ENCODE measurements at places on chromosomes 3 and 15. TPM values are rescaled to one million over a fixed set of nuclear protein-coding genes. Genes with fewer than 3 reads are reported as not detected.
A peak's percentile ranks its signal among the peaks of the same experiment; 100 is the strongest.

Gene ARPIN
- 6.2 TPM for polyA plus RNA-seq

Gene CHL1
- 0.14 TPM for polyA plus RNA-seq

Gene FBXW12
- polyA plus RNA-seq = not detected

Gene MKRN3
- polyA plus RNA-seq = not detected

Gene GREM1
- polyA plus RNA-seq = 0.02 TPM

Gene PPP1R14D
- polyA plus RNA-seq = not detected

Gene FMN1
- polyA plus RNA-seq = 0.40 TPM

Gene ZPLD1
- polyA plus RNA-seq = 2.1 TPM

Gene NEK11
- 6.8 TPM for polyA plus RNA-seq

- H3K36me3 ChIP-seq = no peaks in the 10 kb centered on the region
- no peak overlapping the region for H3K4me3 ChIP-seq
- H3K4me1 ChIP-seq = no peaks in the 10 kb centered on the region
- DNase-seq = no peak
- H3K27ac ChIP-seq = no peak overlapping the region
Measured at GRCh38 chr3:111650378-111651275, 55.5 kb upstream of the ZBED2 start.

DNA sequence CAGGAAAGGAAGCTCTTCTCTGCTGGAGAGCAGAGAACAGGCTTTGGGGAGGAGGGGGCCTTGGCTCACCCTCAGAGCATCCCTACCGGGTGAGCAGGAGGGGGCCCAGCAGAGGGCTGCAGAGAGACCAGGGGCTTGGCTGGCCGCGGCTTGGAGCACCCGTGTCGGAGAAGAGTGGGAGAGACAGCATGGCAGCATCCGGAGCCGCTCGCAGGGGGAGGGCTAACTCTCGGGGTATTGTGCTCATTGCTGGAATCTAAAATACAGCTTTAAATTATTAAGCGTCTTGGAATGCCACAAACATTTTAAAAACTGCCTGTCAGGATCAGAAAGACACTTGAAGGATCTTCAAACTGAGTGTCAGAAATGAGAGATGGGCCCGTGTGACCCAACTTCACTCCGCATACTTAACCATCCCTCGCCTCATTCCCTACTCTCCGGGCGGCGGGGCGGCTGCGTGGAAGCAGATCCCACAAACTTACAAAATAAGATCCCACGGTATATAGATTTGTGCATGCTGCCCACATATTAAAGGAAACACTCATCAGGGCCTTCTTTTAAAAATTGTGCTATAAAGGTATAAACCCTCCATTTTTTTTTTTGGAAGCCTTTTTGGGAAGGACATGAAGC lies 53.9 kb downstream of the EIF4E3 start:
- H3K4me1 ChIP-seq = no peaks in the 10 kb centered on the region
- H3K27ac ChIP-seq = no peak overlapping the region
- no peak for DNase-seq
- no peaks in the 10 kb centered on the region for H3K36me3 ChIP-seq

DNA sequence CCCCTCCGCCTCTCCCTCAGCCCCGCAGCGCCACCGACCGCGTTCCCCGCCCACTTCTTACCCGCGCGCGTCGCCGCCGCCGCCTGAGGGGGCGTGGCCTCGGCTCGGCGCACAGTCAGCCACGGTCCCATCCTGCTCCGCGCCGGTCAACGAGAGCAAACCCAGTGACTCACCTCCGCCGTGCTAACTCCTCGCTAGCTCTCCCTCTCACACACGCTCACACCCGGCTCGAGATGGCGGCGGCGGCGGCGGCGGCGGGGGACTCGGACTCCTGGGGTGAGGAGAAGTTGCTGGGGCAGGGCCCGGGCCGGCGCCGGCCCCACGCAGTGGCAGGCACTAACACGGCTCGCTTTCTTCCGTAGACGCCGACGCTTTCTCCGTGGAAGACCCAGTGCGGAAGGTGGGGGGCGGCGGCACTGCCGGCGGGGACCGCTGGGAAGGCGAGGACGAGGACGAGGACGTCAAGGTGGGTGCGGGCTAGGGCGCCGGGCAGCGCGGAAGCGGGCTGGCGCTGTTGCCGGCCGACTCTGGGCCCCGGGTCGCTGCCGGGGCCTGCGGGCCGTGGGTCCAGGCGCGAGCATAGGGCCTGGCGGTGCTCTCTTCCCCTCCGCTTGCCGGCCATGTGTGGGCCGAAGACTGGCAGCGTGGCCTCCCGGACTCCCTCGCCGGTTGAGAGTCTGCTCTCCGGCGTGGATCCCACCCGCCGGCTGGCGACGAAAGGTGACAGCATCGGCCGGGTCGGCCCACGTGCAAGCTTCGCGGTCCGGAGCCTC lies at the start of gene EIF3J:
Gene EIF3J, plus strand, starts transcription at position 186 of the 773 bp plus-strand sequence. Its CDS starts 48 bp downstream, at position 234.
- H3K4me3 ChIP-seq = peak within 1 kb of the TSS; percentile 82
- H3K36me3 ChIP-seq = no peaks in the 10 kb centered on the region
- DNase-seq = peak; percentile 78
- peaks cover 30% of the 10 kb centered on the region for H3K4me1 ChIP-seq
- H3K27ac ChIP-seq = peak within 1 kb of the TSS; percentile 94
- no peaks in the 10 kb centered on the region for H3K27me3 ChIP-seq

- no peak overlapping the region for H3K27ac ChIP-seq
- peak; percentile 7 for DNase-seq
- H3K4me1 ChIP-seq = no peaks in the 10 kb centered on the region
Measured at GRCh38 chr15:63752075-63752684, 81.6 kb downstream of the HERC1 start.

- no peak overlapping the region for H3K27ac ChIP-seq
- H3K27me3 ChIP-seq = peaks cover 8% of the 10 kb centered on the region
- H3K4me1 ChIP-seq = no peaks in the 10 kb centered on the region
- no peak for DNase-seq
- H3K4me3 ChIP-seq = no peak overlapping the region
Measured at GRCh38 chr15:57922776-57923175, 142.7 kb downstream of the ALDH1A2 start.

- H3K4me1 ChIP-seq = no peaks in the 10 kb centered on the region
- H3K27ac ChIP-seq = no peak overlapping the region
- H3K4me3 ChIP-seq = no peak overlapping the region
- no peaks in the 10 kb centered on the region for H3K27me3 ChIP-seq
- no peak for DNase-seq
Measured at GRCh38 chr15:30865257-30865656, 38.5 kb upstream of the FAN1 start.

- DNase-seq = no peak
- no peaks in the 10 kb centered on the region for H3K36me3 ChIP-seq
- peak overlapping the region; percentile 51 for H3K4me3 ChIP-seq
- no peak overlapping the region for H3K27ac ChIP-seq
Measured at GRCh38 chr15:40358471-40359353, 693 bp downstream of the DISP2 start.

- no peak overlapping the region for H3K27ac ChIP-seq
- H3K4me3 ChIP-seq = no peak overlapping the region
- no peaks in the 10 kb centered on the region for H3K36me3 ChIP-seq
- no peak for DNase-seq
Measured at GRCh38 chr3:18224426-18224825, 200.7 kb downstream of the SATB1 start.

- no peak overlapping the region for H3K4me3 ChIP-seq
- DNase-seq = no peak
- no peaks in the 10 kb centered on the region for H3K27me3 ChIP-seq
- H3K27ac ChIP-seq = no peak overlapping the region
- H3K4me1 ChIP-seq = peaks cover 18% of the 10 kb centered on the region
- no peaks in the 10 kb centered on the region for H3K36me3 ChIP-seq
Measured at GRCh38 chr3:107260207-107260606, 117.0 kb upstream of the CCDC54 start.

DNA sequence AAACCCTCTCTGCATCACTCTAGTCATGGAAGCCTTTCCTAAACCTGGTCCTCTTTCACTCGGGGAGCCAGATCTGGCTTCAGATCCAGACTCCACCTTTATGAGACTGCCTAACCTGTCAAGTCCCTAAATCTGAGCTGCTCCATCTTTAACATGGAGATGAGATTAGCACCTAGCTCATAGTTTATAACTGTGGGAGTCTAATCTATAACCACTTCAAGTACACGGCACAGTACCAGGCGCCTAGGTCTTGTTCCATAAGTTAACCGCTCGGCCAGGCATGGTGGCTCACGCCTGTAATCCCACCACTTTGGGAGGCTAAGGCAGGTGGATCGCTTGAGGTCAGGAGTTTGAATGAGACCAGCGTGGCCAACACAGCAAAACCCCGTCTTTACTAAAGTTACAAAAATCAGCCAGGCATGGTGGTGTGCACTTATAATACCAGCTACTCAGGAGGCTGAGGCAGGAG lies 30.3 kb downstream of the TPM1 start:
- H3K27ac ChIP-seq = no peak overlapping the region
- H3K4me3 ChIP-seq = no peak overlapping the region
- no peaks in the 10 kb centered on the region for H3K27me3 ChIP-seq
- DNase-seq = no peak
- H3K4me1 ChIP-seq = no peaks in the 10 kb centered on the region

DNA sequence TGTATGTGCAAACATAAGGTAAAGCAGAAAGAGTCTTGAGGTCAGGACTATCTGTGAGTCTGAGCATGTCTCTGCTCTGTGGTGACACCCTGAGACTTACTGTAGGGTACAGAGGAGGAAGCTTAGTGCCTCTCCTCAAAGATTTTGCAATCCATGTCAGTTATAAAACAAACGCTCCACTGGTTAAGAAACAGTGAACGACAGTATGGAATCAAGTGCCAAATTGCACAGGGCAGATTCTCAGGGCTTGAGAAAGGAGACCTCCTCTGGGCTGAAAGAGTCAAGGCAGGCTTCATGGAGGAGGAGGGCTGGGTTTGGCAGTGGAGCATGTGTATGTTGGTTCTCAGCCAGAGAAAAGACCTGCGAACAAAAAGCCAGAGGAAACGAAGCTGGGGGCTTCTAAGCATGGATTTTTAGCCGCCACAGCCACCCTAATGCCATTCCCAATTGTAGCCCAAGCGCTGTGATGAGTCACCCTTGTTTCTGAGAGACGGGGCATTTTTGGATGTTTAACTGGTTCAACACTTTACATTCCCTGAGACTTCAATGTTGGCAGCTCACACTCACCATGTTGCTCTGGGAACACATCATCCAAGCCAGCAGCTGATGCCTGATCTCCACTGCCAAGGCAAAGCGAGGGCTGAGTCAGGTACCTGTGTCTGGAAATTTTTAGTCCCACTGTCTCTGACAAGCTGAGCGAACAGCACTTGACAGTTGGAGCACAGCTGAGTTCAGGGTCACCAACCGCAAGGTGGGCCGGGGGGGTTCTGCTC lies 3.4 kb upstream of the DGKG start:
- H3K27ac ChIP-seq = no peak overlapping the region
- no peaks in the 10 kb centered on the region for H3K36me3 ChIP-seq
- H3K27me3 ChIP-seq = peaks cover 65% of the 10 kb centered on the region
- H3K4me1 ChIP-seq = no peaks in the 10 kb centered on the region
- DNase-seq = no peak
- H3K4me3 ChIP-seq = no peak overlapping the region

GRCh38 chr3:124147429-124147828 lies 155.5 kb upstream of the ROPN1 start:
- no peak overlapping the region for H3K27ac ChIP-seq
- no peaks in the 10 kb centered on the region for H3K4me1 ChIP-seq
- peaks cover 12% of the 10 kb centered on the region for H3K27me3 ChIP-seq
- no peak overlapping the region for H3K4me3 ChIP-seq
- H3K36me3 ChIP-seq = no peaks in the 10 kb centered on the region

- no peak overlapping the region for H3K27ac ChIP-seq
- H3K4me3 ChIP-seq = no peak overlapping the region
- DNase-seq = no peak
- H3K27me3 ChIP-seq = no peaks in the 10 kb centered on the region
Measured at GRCh38 chr3:100427699-100428098, 26.4 kb downstream of the LNP1 start.

DNA sequence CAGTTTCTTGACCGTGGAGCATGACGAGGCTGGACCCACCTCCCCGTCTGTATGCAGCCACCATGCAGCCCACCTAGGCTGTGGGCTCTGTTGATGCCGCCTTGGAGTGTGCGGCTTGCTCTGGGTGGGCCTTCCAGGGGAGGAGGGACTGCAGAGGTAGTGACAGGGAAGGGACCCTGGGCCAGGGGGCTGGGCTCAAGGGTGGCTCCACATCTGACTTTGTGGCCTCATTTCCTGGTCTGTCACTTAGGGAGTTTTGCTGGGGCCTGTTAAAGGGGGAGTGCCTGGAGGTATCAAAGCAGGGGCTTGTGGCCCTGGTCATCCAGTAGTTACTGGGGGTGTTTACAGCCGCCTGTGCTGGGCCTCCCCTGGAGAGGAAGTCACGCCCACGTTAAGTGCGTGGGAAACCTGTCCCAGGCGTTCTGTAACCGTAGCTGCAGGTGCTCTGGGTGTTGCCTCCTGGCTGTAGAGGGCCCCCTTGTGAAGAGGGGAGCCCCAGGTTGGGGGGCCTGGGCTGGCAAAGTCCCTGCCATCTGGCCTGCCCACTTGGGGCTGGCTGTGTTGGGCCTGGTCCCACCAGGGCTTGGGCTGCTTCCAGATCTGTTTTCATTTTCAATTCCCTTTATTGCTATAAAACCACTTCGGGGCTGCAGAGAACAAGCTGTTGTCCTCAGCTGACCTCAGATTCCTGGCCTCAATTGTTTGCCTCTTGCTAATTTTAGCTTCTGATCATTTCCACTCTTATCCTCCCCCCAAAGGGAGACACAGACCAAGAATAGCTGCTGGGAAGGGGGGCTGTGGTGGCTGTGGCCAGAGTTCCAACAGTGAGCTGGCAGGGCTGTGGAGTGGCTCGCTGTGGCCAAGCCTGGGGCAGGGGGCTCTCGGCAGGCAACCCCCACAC lies 26.5 kb downstream of the KLF13 start:
- H3K27ac ChIP-seq = peak overlapping the region; percentile 42
- no peaks in the 10 kb centered on the region for H3K36me3 ChIP-seq
- H3K4me3 ChIP-seq = no peak overlapping the region
- H3K27me3 ChIP-seq = no peaks in the 10 kb centered on the region
- H3K4me1 ChIP-seq = peaks cover 38% of the 10 kb centered on the region

- no peaks in the 10 kb centered on the region for H3K27me3 ChIP-seq
- peak overlapping the region; percentile 81 for H3K27ac ChIP-seq
Measured at GRCh38 chr3:134320749-134321148, 53.5 kb downstream of the AMOTL2 start.

GRCh38 chr15:98835876-98836275 lies 171.7 kb downstream of the PGPEP1L start:
- H3K27ac ChIP-seq = no peak overlapping the region
- H3K4me1 ChIP-seq = no peaks in the 10 kb centered on the region
- no peak for DNase-seq
- no peaks in the 10 kb centered on the region for H3K36me3 ChIP-seq
- H3K4me3 ChIP-seq = no peak overlapping the region

GRCh38 chr15:28181366-28181765 lies 82.3 kb upstream of the OCA2 start:
- no peaks in the 10 kb centered on the region for H3K27me3 ChIP-seq
- no peak overlapping the region for H3K27ac ChIP-seq
- H3K4me3 ChIP-seq = no peak overlapping the region

DNA sequence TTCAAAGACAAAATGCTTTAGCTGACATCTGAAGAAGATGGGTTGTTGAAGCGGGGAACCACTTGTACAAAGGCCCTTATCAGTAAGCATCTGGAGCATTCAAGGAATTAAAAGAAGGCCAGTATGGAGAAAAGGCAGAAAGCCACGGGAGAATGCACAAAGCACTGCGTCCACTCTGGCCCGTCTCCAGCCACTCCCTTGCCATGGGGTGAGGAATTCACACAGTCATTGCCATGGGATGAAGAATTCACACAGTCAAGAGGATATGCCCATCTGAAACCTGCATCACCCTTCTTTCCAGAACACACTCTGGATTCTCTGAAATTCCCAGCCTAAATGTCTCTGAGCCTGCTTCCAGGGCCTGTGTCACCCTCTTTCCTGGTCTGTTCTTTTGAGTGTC lies 26.7 kb upstream of the STAG1 start:
- H3K4me3 ChIP-seq = no peak overlapping the region
- no peaks in the 10 kb centered on the region for H3K4me1 ChIP-seq
- no peaks in the 10 kb centered on the region for H3K27me3 ChIP-seq
